ENCODE measurements at places on chromosomes 5 and 9.

- DNase-seq = peak; percentile 68
Measured at GRCh38 chr5:9361835-9362234, 184.0 kb downstream of the SEMA5A start.

DNA sequence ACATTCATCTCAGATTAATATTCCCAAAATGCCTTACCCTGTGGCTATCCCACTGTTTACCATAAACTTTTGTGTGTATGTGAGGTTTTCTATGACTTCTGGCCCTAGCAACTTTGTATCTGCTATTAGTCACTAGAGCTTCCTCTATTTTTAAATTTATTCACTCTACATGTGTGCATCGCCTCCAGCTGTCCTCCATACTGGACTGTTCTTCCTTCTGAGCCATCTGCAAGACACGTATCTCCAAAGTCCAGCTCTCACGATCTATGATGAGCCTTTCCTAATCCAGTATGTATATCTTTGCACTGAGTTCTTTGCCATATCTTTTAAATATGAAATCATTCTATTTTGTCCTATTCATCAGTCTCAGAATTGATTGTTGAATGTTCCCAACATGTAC, 1.7 kb upstream of the GNG10 start:
- no peak for DNase-seq

- DNase-seq = no peak
Measured at GRCh38 chr5:147407094-147407681, 102.7 kb downstream of the DPYSL3 start.

- no peak for DNase-seq
Measured at GRCh38 chr9:123421801-123422455, 65.9 kb downstream of the CRB2 start.

GRCh38 chr5:180601591-180602480, 10.5 kb upstream of the SCGB3A1 start:
- no peak for DNase-seq

DNA sequence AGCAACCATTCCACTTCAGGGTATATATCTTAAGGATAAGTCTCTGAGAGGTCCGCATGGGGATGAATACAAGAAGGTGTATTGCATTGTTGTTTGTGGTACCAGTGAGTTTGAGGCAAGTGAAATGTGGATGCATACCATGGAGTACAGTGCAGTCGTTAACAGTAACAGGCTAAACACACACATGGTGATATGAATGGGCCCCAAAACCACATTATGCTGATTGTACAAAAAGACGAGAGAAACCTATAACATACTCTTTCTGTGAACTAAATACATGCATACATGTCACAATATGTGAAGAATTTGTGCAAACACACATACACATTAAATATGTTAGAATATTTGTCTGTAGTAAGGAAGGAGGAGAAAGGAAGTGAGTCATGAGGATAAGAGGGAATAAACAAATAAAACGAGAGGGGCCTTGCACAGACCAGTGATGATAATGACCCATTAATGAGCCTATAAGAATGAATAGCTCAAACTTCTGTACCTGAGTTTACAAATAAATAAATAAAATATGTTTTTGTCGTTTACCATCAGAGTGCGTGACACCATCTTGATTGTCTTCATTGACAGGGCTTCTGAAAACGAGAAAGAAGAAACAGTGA, 66.5 kb upstream of the RICTOR start:
- DNase-seq = no peak

- no peak for DNase-seq
Measured at GRCh38 chr5:128053291-128053954, 30.1 kb upstream of the SLC12A2 start.

- DNase-seq = no peak
Measured at GRCh38 chr5:73908846-73909245, 282.9 kb downstream of the ARHGEF28 start.

DNA sequence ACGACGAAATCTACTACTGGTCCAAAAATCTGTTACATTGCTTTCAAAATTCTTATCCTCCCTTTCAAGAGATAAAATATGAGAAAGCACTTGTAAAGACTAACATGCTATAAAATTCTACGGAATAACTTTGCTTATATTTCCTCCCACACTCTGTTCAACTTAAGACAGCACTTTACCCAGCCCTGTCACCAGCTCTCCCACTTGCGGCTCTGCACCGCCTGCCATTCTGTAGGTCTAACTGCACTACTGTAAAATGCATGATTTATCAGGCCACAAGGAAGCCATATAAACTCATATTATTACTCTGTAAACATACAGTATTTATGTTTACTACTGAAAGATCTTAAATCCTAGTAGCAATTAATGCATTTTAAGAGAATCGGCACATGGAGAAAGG, 11.4 kb downstream of the CTNND2 start:
- DNase-seq = no peak

- no peak for DNase-seq
Measured at GRCh38 chr5:78062645-78063044, 231.9 kb downstream of the AP3B1 start.

DNA sequence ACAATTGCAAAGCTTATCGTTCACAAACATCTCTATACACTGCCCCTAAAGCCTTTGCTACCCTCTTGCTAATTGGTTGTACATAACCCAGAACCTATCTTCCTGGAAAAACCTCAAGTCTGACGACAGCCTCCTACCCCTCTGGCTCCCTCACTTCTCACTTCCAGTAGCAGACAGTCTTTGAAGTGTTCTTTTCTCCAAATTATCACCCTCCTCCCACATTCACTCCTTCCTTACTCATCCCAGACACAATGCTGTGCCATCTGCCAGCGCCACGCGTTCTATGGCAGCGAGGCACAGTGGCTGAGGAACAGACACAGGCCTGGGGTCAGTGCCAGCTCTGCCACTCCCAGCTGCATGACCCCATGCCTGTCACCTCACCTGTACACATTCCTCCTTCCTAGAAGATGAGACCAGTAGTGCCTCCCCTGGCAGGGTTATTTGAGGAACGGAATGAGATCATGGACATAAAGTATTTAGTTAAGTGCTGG, 27.7 kb downstream of the CLTA start:
- DNase-seq = peak; percentile 89

DNA sequence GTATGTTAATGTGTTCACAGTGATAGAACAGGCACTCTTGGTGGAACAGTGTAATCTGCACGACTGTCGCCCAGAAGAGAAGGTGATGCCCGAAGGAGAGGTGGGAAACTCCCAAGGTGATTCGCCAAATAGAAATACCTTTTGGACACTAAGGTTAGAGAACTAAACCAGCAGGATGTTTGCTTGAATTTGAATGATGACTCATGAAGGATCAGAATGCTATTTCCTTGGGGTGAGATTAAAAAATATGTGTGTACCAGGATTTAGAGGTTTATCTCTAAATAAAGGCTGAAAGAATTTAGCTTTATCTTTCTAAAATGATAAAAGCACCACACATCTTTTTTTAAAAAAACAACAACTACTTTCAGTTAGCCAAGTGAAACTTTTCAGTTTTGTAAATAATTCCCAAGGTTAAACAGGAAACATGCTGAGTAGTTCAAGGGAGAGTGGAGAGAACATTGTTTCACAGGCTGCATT, 297.4 kb upstream of the TAS2R1 start:
- DNase-seq = no peak

- DNase-seq = no peak
Measured at GRCh38 chr5:95884017-95884325, 61.4 kb upstream of the GLRX start.

- DNase-seq = no peak
Measured at GRCh38 chr9:115192835-115193525, 75.0 kb upstream of the TNC start.

DNA sequence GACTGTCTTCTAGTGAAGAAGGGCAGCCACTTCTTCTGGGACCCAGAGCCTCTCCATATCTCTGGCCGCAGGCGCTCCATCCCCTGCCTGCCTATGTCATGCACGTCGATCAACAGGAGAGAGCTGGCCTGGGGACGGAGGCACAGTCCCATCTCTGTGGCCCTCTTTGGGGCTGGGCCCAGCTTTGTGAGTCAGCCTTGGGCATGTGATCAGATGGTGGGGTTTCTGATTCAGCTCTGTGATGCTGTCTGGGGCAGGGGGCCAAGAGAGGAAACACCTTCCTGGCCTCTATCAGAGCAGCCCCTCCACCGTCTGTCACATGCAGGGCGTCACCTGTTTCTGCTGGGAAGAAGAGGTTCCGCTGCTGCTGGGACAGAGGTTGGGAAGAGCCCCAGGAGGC, 72.6 kb downstream of the MVB12B start:
- DNase-seq = no peak

DNA sequence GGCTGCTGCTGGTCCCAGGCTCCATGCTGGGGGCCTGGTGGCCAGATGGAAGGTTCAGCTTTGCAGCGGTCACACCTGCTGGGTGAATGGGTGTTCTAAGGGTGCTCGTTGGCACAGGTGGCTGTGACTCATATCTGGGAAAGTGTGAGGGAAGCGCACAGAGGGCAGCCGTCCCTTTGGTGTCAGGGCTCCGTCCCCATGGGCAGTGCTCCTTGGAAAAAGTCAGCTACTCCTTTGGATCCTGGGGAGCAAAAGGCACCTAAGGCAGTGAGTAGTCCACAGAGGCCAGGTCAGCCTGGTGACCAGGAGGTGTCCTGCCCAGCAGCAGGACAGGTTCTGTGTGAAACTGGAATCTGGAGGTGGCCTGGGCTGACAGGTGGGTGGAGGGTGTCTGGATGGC, 18.4 kb upstream of the GBGT1 start:
- no peak for DNase-seq

GRCh38 chr5:72166070-72166979, 59.0 kb downstream of the MAP1B start:
- DNase-seq = peak; percentile 6

GRCh38 chr5:93421987-93422401, 159.0 kb downstream of the NR2F1-AS1 start:
- no peak for DNase-seq

- DNase-seq = no peak
Measured at GRCh38 chr5:2373631-2374030, 377.8 kb downstream of the IRX2 start.

DNA sequence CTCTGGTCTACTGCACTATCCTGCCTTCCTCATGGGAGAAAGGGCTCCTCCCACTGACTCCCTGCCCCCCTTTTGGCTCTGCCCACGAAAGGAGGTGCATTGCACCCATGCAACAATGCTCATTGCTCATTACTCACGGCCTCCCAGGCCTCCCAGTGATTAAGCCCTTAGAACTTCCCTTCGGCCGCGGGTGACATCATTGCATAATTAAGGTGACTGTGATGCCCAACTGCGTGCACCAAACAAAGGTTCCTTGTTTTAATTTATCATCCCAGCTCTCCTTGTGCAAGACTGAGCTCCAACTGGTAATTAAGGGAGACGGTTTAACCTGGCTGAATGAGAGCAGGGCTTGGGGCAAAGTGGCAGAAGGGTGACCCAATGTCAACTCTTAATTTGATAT, 180.4 kb downstream of the GAS1 start:
- DNase-seq = no peak

DNA sequence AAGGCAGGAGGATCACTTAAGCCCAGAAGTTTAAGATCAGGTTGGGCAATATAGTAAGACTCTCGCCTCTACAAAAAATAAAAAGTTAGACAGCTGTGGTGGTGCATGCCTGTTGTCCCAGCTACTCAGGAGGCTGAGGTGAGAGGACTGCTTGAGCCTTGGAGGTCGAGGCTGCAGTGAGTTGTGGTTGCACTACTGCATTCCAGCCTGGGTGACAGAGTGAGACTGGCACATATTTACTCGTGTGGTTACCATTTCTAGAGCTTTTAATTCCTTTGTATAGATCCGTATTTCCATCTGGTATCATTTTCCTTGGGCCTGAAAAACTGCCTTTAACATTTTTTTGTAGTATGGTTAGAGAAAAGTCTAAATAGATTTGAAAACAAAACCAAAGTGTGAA, 7.8 kb downstream of the IL6ST start:
- DNase-seq = no peak

- no peak for DNase-seq
Measured at GRCh38 chr9:72440378-72440777, 75.4 kb upstream of the ZFAND5 start.

DNA sequence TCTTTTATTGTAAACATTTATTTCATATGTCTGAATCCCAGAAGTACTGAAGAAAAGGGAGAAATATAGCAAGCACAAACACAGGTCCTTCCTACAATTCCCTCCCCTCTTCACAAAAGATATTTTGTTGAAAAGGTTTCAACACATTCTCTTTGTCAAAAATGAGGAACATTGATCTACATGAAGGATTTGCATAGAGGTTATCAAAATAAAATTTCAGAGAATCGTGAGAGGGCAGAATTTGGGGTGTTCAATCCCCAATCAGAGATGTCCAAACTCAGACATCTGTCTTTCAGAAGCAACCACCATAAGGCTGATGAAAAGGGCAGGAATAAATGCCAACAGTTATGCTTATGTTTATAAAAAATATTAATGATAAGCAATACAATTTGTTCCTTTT, 69.2 kb downstream of the MARCHF3 start:
- no peak for DNase-seq

- peak; percentile 41 for DNase-seq
Measured at GRCh38 chr5:141742866-141743851, 61.1 kb upstream of the ARAP3 start.

GRCh38 chr5:102765350-102765749, 10.2 kb downstream of the PAM start:
- DNase-seq = no peak

DNA sequence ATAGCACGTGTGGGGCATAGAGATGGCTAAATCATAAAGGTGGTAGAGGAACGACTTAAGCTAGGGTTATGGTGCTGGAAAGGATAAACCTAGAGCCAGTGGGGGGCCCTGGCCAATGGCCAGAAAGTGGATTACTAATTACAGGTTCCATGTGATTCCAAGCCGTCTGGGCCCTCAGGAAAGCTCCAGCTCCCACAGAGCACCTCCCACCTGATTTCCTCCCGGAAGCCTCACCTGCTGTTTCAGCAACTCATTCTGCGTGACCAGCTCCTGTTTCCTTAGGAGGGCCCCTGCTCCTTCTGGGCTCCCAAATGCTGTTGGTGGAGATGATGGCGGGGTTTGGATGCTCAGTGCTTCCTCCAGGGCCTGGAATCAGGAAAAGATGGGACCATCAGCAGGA, 16.2 kb downstream of the GPX3 start:
- DNase-seq = no peak

DNA sequence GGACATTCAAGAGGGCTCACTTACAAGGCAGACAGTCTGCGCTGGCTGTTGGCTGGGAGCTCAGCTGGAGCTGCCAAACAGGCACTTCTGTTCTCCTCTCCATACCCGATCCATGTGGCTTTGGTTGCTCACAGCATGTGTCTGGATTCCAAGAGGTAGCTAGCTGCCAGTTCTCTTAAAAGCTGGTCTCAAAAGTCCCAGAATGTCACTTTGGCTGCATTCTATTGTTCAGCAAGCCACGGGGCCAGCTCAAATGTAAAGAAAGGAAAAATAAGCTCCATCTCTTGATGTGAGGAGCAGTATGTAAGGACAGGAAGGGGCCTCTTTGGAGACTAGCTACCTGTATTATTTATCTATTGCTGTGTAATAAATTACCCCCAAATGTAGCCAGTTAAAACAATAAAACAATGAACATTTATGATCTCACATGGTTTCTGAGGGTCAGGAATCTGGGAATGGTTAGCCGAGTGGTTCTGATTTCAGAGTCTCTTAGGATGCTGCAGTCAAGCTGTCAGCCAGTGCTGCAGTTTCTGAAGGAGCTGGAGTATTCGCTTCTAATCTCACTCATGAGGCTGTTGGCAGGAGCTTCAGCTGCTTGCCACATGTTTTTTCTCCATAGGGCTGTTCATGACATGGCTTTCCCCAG, 112.7 kb upstream of the CLINT1 start:
- DNase-seq = no peak

- no peak for DNase-seq
Measured at GRCh38 chr9:136846376-136847087, 2.7 kb upstream of the PHPT1 start.

- DNase-seq = no peak
Measured at GRCh38 chr5:31913808-31914207, 260.3 kb downstream of the GOLPH3 start.
